Stimulated activated CD8-positive, alpha-beta memory T cell treated with anti-CD3 and anti-CD28 coated beads, Interleukin-2, amount 100 ng/mL, for 1 hour (primary cell): ENCODE measurements at places on chromosomes 12 and 14.

- DNase-seq, result no peak
Observed at GRCh38 chr14:94307410-94307992, 14.4 kb upstream of the SERPINA10 start.

DNA sequence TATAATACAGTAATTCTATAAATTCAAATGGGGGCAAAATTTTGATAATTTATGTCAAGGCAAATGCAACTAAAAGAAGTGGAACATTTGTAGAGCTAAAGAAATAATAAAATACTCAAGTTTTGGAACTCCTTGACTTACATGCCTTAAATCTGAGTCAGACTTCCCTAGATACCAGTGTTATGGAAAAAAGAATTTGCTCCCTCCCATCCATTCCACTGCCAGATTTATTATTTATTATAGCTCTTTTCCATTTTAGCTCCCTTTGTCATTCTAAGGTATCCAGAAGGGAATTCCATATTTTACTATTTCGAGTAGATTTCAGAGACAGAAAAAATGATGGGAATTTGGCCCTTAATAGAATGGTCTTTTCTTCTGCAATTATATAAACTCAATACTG is 44.0 kb downstream of the RHOJ start:
- DNase-seq, result no peak

DNA sequence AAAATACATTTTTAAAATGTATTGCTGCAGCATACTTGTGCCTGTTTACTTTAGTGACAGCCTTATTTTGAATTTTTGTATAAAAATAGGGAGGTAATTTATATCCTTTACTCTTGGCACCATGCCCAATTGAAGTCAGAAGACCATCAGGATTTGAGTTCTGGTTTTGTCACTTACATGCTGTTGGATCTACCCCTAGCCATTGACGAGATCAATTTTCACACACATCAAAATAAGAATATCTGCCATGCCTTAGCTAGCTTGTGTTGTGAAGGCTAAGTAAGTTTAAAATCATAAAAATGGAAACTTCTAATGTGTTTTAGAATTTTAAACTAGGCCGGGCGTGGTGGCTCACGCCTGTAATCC is 381.8 kb downstream of the KCNH5 start:
- DNase-seq, result no peak

DNA sequence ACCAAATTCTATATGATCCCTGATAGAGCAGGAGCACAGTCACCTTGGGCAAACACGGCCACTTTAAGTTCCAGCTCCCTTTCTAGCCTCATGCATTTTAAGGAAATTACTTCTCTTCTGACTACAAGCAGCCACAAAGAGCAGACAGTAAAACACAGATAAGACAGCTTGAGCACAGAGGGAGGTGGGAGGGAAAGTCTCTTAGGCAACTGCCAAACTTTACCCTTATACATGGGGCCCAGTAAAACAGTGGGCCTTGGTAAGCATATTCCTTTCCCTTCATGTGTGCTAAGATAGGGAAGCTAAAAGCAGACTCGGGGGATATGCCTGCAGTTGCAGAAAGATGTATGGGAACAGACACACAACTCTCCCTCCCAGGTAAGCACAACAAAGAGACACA is 235.9 kb downstream of the CPNE8 start:
- DNase-seq, result no peak
